ENCODE measurements at places on chromosomes 12 and 14. TPM values are rescaled to one million over a fixed set of nuclear protein-coding genes. Genes with fewer than 3 reads are reported as not detected.

DNA sequence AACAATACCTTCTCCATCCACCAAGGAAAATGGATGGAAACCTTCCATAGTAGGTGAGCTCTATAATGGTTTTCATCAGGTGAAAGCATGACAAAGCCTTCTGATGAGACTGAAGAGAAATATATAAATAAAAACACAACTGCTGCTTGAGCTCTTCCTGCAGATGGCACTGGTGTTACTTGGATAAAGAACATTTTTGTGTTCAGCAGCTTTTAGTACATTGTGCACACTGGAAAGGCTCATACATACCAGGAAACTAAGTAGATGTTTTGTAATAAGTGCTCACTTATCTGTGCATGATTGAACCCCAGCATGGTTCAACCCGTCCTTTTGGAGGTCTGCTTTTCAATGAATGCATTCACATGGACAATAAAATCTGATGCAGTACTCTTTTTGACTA, 357.3 kb upstream of the MIS18BP1 start:
- no peak for DNase-seq

DNA sequence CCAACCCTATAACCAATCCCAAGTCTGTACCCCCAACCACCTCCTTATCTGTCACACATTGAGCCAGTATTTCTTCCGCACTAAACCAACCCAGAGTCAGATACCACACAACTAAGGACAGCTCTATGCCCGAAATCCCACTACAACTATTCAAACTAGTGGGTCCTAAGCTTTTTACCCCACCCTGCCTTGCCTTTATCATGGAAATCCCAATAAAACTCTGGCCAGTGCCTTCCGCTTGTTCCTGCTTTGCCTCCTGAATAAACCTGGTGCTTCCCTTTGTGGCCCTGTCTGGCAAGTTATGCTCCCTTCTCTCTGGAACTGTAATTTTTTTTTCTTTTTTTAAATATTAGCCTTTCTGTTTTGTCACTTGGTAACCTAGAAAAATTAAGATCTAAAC, 493.3 kb upstream of the SYT1 start:
- DNase-seq = no peak

- DNase-seq = no peak
These were observed 180.3 kb upstream of the RTL1 start for GRCh38 chr14:101083564-101084435.

Gene SERPINA4
- total RNA-seq = not detected

Gene MANSC4
- total RNA-seq = not detected

DNA sequence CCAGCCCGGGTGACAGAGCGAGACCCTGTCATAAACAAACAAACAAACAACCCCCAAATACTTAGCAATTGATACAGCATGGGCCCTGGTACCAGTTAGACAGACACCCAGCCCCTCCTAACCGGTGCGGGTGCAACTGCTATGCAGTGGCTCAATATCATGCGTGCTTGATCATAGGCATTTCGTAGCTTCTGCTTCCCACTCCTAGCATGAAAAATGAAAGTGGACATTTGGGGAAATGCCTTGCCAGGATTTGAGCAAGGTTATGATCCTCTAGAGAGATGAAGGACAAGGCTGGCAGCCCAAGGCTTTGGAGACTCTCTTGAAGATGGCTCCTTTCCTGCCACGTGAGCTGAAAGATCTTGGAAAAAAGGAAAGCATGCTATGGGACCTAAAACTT, 13.7 kb downstream of the FGF6 start:
- no peak for DNase-seq

DNA sequence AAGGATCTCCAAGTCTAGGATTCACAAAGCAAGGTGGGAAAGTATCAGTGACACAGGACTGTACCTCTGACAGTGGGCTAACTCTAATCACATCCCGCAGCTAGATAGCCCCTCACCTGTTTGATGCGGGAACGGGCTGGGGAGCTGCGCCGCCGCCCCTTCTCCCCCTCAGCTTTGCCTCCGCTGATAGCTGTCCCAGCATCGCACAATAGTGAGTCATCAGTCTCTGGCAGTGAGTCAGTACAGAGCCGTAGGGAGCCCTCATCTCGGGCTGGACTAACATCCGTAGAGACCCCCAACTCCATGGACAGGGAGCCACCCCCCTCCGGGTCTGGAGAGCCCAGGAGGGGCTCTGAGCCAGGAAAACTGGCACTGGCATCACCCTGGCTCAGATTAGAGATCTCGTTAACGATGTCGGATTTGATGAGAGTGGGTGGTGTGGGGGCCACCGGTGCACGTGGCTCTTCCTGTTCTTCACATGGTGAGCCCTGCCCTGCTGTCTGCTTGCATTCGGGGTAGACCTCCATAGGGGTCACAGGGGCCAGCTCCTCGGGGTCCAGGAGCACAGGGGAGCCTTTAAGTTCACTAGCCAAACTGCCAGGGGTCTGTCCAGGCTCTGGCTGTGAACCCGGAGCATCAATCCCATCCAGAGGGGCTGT, 10.9 kb downstream of the KMT2D start:
- no peak for DNase-seq

Gene PLEKHH1
- total RNA-seq = 1.8 TPM

Gene FAM186B
- total RNA-seq = 0.12 TPM

GRCh38 chr14:100862793-100863192, 36.9 kb downstream of the MEG3 start:
- no peak for DNase-seq

Gene HNF1A
- total RNA-seq = not detected

- no peak for DNase-seq
These were observed 43.9 kb downstream of the GIT2 start for GRCh38 chr12:109952160-109952858.

- no peak for DNase-seq
These were observed 4.2 kb downstream of the RNASE9 start for GRCh38 chr14:20556500-20557211.

Gene RESF1
- 190 TPM for total RNA-seq

DNA sequence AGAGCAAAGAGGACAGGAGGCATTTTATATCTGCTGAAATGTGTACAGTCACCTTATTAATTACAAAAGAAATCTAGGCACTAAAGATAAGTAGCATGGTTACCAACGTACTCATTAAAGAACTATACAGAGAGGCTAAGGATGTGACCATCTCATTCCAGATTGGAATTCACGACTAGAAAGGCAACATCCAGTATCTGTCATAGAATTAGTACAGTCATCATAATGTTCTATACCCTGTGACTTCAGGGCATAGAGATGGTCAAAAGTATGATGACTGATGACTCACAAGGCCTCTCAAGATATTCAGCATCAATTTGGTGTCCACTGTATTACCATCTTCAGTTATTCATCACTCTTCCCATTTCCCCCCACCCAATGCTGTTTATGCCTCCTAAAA, 144.0 kb upstream of the PLEKHG7 start:
- no peak for DNase-seq

DNA sequence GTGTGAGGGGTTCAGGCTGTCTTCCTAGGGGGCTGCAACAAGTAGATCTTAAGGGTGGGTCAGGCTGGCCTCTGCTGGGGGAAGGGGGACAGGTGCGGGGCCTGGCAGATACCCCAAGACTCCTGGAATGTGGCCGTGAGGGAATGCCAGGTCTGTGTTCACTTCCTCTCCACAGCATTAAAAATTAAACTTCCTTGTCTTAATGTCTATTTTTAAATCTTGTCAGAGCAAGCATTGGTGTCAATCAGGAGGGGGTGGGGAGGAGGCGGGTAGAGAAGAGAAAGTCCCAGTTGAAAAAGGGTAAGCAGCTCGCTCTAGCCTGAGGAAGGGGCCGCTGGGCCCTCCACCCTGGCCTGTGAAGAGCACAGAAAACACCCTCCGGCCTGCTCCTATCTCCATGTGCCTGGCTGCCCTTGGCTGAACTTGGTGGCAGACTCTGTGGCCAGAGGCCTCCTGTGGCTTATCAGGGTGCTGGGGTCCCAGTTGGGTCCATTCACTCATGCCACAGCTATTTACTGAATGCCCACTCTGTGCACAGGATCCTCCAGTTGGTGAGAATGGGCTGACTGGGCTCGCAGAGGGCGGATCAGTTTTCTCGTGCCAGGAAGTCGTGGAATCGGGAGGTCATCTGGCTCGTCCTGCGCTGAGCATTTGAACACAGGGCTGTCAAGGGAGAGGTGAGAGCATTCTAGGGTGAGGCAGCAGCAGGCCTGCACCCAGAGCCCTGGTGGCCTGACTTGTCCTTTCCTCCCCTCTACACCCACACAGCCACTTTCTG, 128.8 kb downstream of the TSPAN9 start:
- no peak for DNase-seq

DNA sequence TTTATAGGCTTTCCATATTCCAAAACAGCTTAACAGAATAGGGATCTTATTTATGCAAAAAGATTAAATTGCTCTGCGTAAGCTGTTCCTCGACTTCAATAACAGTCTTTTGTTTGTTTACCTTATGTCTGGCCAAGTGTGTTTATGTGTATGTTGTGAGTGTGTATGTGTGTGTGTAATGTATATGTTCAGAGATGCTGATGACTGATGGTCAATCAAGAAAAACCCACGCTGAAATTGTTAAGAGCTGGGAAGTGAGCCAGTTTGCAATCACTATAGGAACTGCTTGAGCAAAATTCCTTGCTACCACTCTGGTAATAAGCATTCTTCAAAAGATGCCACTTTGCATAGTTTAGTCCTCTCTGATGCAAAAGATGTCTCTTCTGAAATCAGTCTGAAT, 59.6 kb downstream of the PRKD1 start:
- DNase-seq = no peak

GRCh38 chr12:14417715-14418114, 52.2 kb downstream of the ATF7IP start:
- DNase-seq = peak; percentile 83

DNA sequence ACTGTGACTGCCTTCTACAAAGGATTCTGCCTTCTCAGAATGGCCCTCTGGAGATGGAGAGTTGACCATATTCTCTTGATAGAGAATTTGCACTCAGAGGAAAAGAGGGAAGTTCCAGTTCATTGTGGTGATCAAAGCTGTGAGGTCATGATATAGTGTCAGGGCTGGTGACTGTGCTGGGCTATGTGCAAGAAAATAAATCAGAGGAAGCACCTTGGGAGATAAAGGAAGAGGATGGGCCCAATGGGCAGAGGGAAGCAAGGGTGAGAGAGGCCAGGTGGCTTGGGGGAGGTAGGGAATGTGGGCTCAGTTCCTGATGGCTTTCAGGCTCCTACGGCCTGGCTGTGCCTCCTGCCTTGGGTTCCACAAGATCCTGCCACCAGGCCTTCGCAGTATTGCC, 145.8 kb downstream of the SLC8A3 start:
- no peak for DNase-seq

Gene ACYP1
- total RNA-seq = 8.2 TPM

DNA sequence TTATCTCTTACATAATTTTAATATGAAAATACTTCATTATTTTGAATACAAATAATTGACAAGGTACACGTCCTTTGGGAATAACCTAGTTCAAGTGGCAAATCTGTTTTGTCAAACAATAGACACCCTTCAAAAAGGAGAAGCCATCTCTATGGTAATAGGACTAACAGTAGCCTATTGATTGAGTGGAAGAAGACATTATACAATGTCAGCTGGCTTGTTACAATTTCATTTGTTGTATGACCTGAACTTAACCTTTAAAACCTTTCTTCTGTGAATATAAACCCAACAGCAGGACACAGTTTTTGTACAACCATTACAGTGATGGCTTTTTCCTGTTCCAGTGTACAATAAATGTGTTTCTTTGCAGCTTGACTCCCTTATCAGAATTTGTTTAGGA, 8.1 kb downstream of the TMEM260 start:
- DNase-seq = no peak

DNA sequence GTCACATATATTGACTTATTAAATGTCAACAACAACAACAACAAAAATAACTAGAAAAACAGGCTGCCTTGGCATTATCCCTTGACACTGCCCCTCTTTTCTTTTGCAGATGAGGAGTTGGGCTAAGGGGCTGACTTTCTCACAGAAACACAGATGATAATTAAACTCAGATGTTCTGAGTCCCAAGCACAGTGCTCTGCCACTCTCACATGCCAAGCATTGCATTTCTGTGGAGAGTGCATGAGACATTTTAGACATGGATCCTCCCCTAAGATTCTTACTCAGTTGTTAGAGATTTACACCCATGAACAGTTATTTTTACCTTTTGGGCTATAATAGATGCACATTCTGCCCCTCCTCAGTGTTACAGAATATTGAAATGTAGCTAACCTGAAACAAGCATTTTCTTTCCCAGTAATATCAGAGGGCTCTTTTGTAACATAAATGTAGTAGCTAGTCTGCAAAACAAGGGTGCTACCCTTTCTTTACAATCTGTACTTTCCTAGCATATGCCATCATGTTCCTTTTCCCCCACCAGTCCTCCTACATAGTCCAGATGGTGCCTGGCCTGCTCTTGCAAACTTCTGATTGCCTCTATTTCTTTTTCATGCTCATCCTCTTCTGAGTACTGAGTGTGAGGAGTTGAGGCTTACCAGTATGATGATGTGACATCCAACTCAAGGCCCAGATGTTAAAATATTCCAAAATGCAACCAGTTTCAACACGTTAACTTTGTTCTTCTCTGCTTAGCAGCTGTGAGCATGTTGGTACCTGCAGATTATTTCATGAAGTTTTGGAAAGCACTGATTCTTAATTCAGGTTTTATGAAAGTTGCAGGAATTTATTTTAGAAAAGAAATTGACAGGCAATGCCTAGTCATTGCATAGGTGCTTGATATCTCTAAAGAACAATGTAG, 125.0 kb upstream of the ATP2B1 start:
- DNase-seq = no peak
